Memory B cell (primary cell): ENCODE measurements at places on chromosomes 1 and 21.
A peak's percentile ranks its signal among the peaks of the same experiment; 100 is the strongest.

GRCh38 chr1:5826601-5827000 is 165.6 kb downstream of the NPHP4 start:
- DNase-seq, result no peak

DNA sequence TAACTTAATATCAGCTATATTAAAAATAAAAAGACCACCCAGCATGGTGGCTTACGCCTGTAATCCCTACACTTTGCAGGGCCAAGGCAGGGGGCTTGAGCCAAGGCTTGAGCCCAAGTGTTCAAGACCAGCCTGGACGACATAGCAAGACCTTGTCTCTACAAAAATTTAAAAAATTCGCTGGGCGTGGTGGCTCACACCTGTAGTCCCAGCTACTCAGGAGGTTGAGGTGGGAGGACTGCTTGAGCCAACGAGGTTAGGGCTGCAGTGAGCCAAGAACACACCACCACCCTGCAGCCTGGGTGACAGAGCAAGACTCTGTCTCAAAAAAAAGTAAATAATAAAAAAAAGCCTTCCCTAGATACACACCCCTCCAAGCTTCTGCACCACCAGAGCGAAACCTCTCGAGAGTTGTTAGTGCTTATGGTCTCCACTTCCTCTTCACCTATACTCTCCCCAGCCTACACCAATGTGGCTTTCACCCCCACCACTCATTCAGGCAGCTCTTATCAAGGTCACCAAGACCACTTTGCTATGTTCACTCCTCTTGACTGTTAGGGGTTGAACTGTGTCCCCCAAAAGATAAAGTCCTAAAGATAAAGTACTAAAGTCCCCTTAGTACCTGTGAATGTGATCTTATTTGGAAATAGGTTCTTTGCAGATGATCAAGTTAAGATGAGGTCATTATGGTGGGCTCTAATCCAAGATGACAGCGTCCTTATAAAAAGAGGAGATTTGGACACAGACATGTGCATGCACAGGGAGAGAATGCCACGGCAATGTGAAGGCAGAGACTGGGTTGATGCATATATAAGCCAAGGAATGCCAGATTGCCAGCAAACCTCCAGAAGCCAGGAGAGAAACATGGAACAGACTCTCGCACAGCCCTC is 6.8 kb upstream of the PPP1R15B start:
- no peak for DNase-seq

DNA sequence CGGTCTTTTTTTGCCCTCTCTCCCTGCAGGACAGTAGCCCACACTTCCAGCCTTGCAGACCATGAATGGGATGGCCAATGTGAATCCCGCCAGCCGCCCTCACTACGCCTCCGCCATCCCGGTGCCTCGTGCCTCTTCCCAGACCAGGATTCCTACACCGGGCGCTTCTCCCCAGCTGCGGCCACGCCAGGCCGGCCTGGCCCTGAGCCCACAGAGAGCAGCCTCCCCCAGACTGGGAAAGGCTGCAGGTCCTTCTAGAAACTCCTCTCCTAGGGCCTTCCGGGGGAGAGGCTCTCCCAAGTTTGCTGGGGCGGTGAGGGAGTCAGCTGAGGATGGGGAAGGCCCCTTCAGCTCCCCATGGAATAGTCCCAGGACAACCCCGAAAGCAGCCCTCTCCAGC is 83.9 kb downstream of the NAV1 start:
- no peak for DNase-seq

DNA sequence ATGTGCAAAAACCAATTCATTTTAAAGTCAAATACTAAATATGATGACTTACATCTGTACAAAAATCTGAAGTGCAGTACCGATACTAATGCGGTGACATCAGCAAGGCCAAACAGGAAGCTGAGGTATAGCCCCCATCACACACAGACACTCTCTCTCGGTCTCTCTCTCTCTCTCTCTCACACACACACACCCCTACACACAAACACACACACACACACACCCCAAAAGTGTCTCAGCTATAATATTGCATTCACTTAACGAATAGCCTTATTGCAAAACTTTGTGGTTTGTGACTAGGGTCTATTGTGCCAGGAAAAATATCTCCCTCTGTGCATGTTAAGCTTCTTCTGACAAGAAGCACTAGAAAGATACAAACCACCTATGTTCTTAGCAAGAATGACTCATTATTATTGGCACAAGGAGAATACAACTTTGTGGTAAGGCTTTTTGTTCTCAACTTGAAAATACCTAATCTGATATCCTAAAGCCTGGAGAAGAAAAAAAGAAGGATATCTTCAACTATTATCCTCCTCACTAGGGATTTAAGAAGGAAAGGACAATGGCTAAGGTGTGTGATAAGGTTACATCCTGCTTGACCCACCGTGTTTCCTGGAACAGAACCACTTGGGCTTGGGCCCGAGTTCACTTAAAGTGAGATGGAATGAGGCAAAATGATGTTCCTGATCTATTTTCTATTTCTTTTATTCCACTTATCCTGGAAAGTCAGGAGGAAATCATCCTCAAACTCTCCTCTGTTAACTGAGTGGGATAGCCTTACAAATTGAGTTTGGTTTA is 107.1 kb downstream of the NIBAN1 start:
- no peak for DNase-seq

- peak; percentile 22 for DNase-seq
These were observed 1.1 kb downstream of the LRRC8C start for GRCh38 chr1:89633800-89634625.

DNA sequence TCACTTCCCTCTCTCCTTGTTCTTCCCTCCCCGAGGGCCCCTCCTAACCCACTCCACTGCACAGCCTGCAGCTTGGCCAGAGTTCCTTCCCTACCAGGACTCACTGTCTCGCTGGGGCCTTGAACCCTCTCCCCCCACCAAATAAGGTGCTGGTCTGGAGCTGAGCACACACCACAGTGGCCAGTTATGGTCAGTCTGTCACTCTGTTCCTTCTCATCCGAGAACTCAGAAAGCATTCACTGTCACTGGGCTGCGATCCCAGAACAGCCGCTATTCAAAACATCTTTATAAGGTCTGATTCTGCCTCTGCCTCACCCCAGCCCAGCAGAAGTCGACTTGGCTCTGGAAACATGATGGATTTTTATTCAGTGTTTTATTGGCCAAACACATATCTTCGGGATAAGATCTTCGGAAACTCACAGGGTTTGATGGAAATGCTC is 19.8 kb upstream of the LBR start:
- no peak for DNase-seq

GRCh38 chr1:18901952-18902522 is 318 bp downstream of the ALDH4A1 start:
- DNase-seq, result no peak

DNA sequence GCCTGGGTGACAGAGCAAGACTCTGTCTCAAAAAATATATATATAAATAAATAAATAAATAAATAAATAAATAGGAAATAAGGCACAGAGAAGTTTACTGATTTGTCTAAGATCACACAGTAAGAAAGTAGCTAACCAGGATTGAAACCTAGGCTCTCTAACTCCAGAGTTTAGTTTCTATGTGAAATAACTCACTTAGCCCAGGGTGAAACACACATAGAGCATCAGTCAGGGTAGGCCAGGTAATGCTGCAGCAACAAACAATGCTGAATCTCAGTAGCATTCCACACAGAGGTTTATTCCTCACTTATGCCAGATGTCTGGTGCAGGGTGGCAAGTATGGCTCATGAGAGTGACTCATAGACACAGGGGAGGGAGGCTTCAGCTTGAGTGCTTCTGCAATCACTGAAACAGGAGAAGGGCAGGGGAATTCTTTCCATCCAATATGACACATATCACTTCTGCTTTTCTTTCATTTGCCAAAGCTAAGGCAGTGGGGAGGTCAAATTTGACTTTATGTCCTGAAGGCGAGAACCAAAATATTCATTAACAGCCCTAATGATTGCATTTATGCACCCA is 37.1 kb upstream of the KANK4 start:
- DNase-seq, result no peak

GRCh38 chr1:75589637-75590036 is 21.3 kb downstream of the SLC44A5 start:
- DNase-seq, result no peak

DNA sequence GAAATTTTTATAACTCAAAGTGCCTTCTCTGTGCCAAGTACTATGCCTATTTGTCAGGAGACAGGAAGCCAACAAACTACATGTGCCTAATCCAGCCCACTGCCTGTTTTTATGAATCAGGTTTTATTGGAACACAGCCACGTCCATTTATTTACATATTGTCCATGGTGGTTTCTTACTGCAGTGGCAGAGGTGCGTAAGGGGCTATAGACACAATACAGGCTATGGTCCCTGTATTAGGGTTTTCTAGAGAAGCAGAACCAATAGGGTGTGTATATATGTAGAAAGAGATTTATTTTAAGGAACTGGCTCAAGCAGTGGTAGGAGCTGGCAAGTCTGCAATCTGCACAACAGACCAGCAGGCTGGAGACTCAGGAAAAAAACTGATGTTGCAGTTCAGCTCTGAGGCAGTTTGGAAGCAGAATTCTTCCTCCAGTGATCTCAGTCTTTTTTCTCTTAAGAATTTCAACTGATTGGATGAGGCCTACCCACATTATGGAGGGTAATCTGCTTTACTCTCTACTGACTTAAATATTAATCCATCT is 15.4 kb downstream of the PPIE start:
- no peak for DNase-seq

DNA sequence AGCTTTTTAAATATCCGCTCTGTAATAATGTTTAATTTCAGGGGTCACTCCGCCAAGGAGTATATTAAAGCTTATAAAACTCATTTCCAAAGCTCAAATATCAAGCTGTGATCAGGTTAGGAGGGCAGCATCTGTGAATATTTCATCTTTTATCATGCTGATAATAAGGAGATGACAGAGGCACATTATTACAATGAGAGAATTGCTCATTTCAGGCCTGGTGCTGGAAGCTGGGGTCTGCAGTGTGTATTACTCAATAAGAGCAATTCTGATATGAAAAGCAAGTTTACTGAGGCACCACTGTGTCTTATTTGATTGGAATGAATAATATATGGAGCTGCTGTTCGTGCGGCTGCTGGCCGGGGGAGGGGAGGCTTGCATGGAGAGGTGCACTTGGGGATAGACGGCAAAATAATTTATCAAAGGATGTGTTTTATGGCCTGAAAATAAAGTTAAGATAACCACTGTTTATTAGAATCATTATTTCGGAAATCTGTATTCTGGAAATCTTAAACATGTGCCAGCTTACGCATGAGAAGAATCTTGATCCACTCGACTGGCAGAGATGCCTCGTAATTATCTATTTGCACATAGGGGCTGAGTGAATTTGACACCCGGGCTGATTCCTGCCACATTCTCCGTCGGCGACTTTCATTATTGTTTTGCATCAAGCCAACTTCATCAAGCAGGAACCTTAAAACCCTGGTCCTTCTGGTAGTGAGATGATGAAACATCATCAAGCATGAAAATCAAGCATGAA is 173.2 kb downstream of the RRAGC start:
- DNase-seq, result no peak

- no peak for DNase-seq
These were observed 101.7 kb downstream of the BCAR3 start for GRCh38 chr1:93579891-93580290.

- DNase-seq, result peak; percentile 70
These were observed 1.1 kb downstream of the TAGLN2 start for GRCh38 chr1:159924025-159924790.

DNA sequence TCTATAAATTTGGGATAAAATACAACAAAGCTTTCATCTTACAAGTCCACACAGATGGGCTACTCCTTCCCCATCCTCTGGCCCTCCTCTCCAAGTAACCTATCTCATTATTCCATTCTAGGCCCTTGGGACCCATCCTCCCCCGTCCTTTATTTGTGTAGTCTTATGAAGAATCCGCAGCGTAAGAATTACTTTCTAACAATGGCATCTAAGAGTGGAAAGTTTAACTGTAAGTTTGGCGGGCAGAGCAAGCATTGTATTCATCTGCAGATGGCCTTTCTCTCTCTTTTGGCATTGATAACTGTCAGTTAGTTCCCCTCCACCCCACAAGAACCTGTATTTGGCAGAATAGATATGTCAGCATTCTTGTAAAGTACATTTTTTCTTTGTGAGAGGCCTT is 91.9 kb upstream of the TSPAN2 start:
- no peak for DNase-seq

DNA sequence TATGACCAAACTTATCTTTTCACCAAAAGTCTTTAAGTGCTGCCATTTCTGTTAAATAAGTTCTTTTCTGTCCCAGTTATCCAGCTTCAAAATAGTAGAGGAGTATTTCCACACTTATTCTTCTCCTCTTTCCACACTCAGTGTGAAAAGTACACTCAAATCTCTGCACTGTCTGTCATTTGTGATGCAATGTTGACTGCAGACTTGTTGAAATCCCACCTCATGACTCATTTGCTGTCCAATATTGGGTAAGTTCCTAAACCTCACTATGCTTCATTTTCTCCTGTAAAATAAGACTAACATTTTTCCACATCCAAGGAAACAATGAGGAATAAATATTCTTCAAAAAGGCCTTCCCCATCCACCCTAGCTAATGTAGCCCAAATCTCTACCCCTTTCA is 17.5 kb downstream of the LRRIQ3 start:
- DNase-seq, result no peak

GRCh38 chr1:72023063-72023930 is 259.0 kb downstream of the NEGR1 start:
- DNase-seq, result no peak

DNA sequence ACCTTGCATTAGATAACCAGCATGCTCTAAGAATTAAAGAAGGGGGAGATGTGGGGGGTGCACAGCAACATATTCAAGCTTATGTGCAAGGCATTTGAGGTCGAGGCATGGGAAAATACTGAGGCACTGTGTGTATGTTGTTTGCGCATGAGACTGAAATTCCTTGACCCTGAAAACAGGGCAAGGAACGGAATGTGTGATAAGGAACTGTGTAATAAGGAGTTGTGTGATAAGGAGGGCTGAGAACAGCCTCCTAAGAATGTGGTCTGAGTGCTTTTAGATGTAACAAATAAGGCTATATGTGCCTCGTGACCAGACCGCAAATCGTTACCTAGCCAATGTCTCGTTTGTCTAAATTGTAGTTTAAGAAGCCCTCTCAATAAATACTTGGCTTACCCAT is 26.5 kb upstream of the ITLN1 start:
- DNase-seq, result no peak

DNA sequence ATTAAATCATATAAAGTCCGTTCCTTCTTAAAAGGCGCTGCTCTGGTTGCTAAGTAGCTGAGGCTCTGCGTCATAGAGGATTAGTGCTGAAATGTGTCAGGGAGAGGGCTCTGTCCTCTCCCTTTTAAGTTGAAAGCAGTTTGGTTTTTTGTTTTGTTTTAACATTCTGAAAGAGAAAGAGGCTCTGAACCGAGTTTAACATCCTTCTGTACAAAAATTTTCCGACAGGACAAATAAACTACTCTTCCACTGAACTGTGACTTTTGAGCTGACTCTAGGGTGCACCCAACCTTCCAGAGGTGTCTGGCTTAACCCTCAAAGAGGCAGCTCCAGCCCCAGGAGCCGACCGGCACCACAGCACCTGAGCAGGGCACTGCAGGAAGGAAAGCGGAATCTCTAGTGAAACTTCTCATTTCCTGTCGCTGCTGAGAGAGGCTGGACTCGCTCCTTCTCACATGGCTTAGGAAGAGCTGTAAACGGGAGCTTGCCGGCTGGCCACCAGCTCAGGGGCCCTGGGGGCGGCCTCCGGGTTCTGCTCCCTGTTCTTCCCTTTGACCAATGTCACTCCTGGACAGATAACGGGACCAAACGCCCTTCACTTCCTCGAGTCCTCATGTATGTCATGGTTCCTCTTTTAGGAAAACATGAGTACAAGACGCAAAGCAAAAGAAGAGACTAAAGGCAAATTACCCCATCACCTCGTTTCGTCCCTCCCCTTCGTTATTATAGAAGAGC is 1.2 kb downstream of the VAV3 start:
- DNase-seq, result peak; percentile 57
